ENCODE measurements at places on chromosomes 2 and 18.

DNA sequence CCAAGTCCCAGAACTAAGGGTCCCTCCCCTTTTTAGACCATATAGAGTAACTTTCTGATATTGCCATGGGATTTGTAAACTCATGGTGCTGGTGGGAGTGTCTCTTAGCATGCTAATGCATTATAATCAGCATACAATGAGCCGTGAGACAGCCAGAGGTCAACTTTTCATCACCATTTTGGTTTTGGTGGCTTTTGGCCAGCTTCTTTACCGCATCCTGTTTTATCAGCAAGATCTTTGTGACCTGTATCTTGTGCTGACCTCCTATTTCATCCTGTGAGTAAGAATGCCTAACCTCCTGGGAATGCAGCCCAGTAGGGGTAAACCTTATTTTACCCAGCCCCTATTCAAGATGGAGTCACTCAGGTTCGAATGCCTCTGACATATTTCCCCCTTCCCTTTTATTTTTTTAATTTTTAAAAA is 148.2 kb downstream of the PHLPP1 start:
- DNase-seq: no peak

DNA sequence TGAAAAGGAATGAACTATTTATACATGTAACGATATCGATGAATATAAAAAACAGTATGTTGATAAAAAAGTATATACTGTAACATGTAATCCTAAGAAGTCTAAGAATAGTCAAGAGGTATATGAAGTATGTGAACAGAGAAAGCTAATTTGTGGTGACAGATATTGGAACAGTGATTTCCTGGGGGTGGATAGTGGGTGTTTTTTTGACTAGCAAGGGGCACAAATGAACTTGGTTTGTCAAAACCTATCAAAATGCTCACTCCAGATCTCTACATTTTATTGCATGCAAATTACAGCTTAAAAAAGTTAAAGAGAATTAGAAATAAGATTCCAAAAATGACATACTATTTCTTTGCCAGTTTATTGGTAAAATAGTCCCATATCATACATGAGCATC is 35.4 kb downstream of the PTH2R start:
- DNase-seq: no peak

GRCh38 chr2:240507778-240508251 is 50.0 kb downstream of the ANKMY1 start:
- DNase-seq: no peak

DNA sequence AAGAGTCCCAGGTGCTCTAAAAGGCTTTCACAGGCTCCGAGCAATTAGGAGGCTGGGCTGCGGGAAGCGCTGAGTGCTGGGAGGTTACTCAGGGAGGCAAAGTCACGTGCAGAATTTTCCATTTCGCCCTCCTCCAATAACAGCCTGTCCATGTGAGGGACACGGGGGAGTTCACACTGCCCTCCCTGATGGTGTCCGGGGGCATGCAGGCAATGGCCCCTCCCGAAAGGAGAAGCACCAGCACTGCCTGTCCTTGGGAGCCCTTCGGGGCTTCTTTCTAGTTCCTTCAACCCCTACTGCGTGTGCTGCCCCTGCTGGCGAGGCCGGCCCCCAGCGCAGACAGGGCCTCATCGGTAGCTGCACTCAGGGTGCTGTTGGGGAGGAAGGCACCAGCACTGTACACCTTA is 63.1 kb upstream of the HPCAL1 start:
- no peak for DNase-seq

GRCh38 chr18:48852794-48853193 is 98.0 kb downstream of the SMAD7 start:
- DNase-seq: no peak
